Forelimb muscle (tissue), 1 donor: ENCODE measurements at places on chromosomes 6 and 20.

DNA sequence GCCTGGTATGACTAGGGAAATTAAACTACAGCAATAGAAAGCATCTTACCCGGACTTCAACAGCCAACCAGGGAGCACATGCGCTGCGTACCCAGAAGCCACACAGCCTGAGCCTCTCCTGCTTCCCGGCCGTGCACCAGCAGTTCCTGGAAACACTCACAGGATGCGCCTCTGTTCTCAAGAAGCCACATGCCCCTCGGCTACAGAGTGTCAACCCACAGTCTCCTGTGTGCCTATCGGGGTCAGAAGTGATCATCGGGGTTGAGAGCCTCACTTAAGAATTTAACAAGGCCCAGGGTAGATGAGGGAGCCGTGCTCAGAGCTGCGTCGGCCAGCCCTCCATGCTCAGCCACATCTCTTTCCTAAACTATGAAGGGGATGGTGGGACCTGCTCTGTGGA, 147.2 kb upstream of the GGTLC1 start:
- no peak for DNase-seq

DNA sequence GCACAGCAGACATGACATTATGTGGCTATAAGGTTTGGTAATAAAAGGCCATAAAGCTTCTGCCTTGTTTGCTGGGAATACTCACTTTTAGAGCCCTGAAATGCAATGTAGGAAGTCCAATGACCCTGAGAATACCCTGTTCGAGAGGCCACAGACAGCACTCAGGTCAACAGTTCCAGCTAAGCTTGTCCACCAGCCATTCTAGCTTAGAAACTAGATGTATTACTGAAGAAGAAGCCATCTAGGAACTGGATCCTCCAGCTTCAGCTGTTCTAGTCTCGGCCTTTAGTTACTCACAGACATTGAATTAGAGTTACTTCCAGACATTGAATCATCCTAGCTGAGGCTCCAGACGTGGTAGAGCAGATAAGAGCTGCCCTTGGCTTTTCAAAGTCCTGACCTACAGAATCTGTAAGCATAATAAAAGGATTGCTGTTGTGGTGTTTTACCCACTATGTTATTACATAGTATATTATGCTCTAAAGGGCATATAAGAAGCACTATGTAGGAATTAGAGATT, 84.9 kb downstream of the MMS22L start:
- DNase-seq: no peak

DNA sequence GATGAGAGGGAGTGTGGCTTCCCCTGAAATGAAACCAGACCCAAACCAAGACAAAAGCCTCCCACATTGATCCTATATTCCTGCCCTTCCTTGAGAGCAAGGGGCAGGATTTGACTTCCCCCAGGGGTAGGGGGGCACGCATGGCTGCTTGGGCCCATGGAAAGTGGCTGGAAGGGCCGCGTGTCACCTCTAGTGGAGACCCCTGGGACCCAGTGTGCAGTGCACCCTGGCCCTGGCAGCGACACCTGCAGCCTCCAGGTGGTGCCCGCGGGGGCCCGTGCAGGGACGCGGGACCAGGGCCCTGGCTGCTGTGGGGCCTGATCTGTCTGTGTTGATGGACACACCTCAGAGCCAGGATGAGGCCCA, 18.0 kb upstream of the SLCO4A1 start:
- no peak for DNase-seq

GRCh38 chr6:117449549-117450439, 24.1 kb upstream of the ROS1 start:
- DNase-seq: peak; percentile 48

- DNase-seq: peak; percentile 54
Observed at GRCh38 chr6:131909408-131910218, 41.6 kb downstream of the CCN2 start.
